ENCODE measurements at places on chromosomes 7 and 10.

DNA sequence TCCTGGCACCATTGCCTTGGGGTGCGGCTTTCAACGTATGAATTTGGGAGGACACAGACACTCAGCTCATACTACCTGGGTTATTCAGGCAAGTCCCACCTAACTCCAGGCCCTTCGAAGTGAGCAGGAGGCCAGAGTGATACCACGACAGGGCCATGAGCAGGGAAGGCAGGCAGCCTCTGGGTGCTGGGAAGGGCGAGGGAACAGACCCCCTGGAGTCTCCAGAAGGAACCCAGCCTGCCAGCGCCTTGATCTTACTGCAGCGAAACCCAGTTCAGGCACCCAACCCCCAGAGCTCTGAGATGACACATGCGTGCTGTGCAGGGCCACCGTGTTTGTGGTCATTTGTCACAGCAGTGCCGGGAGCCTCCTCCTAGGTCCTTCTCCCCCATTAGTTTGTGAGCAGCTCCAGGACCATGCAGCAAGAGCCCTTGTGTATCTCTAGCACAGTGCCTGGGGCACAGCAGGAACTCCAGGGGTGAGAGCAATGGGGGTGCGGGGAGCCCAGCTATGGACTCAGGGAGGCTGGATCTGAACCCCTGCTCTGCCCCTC, 7.7 kb upstream of the INSIG1 start:
- no peak for DNase-seq

- no peak for DNase-seq
Measured at GRCh38 chr7:24595671-24596418, 22.6 kb downstream of the PALS2 start.

GRCh38 chr7:77532247-77532646, 4.8 kb upstream of the PTPN12 start:
- no peak for DNase-seq

DNA sequence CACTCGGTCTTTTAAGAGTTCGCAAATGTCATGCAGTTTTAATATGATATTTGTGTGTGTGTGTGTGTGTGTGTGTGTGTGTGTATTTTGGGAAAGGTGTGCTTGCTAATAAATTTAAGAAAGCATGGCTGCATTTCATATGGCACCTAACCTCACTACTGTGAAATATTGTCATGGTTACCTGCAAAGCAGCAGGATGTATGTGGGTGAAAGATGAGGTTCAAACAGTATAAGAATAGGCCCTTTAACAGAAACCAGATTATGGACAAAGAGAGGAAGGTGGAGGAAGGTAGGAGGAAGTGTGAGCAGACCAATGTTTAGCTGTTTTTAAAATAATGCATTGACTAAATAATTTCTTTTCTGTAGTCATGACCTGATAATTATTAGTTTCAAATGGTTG, 73.5 kb upstream of the CACNA2D1 start:
- no peak for DNase-seq

DNA sequence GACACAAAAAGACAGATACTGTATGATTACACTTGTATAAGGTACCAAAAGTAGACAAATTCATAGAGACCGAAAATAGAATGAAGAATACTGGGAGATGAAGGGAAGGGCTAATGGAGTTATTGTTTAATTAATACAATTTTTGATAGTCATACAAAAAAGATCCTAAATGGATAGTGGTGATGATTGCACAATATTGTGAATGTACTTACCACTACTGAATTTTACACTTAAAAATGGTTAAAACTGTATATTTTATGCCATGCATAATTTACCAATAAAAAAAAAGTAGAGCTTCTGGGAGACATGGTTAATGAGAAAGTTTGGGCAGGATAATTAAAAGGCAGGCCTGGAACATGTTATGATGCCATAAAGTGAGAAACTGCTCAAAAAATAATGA, 119.0 kb downstream of the ZPBP start:
- DNase-seq, result no peak
